ENCODE measurements at places on chromosomes 6 and 20.

- no peak for DNase-seq
These were observed 68.8 kb upstream of the ZNFX1 start for GRCh38 chr20:49346682-49347081.

GRCh38 chr6:57283106-57283505 is 34.3 kb upstream of the PRIM2 start:
- peak; percentile 22 for DNase-seq

DNA sequence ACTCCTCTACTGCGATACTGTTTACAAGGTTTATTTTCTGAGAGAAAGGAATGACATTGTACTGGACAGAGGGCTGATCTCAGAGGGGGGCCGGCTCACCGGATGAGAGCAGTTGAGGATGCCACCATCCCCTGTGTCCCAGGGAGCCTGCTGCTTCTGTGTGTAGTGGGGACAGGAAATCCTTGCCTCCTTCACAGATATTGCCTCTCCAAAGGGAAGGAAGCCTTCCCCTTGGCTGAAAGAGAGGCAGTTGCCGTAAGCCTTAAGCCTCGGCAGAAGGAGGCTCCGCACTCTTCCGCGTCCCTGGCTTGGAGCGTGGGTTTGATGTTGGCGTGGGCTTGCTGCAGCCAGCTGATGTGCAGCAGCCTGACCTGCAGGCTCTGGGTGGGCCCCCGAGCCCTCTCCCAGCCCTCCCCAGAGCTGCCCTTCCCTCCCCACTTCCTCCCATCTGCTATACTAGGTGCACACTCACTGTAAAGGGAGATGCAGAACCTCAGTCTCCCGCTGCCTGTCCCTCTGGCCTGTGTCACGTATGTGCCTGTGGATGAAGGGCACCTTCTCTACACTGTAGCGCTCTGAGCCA is 45.7 kb upstream of the RPS6KA2 start:
- DNase-seq = no peak

GRCh38 chr6:2097464-2097863 is 147.9 kb downstream of the GMDS start:
- no peak for DNase-seq

- DNase-seq = no peak
These were observed 209.1 kb downstream of the NFATC2 start for GRCh38 chr20:51333446-51333845.

GRCh38 chr6:145964948-145965366 is 799 bp upstream of the SHPRH start:
- peak; percentile 33 for DNase-seq

GRCh38 chr6:160132776-160133338 is 11.2 kb downstream of the SLC22A1 start:
- DNase-seq = no peak

GRCh38 chr6:94245395-94245794 is 826.0 kb upstream of the EPHA7 start:
- DNase-seq = no peak

GRCh38 chr6:143276436-143276835 is 174.1 kb downstream of the ADAT2 start:
- no peak for DNase-seq

DNA sequence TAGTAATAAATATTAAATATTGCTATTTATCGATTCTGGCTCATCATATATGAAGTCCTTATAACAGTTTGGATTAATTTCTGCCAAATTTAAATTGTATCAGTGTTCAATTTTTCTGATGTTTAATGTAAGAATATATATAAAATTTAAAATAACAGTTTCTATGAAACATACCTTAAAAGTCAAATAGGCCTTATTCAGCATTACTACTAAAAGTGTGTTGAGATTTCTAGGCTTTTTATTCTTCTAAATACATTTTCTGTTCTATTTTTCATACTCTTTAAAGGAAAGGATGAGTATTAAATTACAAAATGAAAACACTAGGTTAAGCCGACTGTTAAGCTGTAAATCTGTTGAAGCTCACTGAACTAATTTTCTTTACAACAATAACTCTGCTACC is 13.6 kb downstream of the PERP start:
- DNase-seq = no peak

DNA sequence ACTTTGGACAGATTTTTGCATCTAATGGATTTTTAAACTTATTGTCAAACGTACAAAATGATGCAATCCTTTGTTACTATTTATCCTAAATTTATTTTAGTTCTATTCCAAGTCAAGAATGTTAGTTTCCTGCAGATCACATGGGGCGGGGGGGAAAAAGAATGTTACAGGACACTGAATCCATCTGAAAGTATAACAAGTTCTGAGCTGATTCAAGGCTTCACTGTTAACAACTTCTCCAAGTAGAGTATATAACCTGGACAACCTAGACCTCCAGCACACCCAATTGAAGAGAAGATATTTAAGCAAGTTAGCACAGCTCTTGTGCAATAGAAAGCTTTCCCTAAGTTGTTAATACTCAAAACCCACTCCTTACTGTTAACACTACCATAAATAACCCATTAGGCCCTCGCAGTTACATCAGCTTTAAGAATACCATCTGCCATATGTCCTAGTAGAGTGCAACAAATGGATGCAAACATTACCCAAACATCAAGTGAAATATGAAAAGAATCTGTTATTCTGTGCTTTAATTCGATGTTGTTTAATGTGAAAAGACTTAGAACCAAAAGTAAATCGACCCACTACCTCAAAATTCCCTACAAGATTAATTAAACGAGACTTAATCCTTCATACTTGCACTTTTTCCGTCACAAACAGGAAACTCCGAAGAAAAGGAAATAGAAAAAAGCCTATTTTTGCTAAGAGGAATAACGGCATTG is 1.3 kb downstream of the SEC63 start:
- peak; percentile 20 for DNase-seq

DNA sequence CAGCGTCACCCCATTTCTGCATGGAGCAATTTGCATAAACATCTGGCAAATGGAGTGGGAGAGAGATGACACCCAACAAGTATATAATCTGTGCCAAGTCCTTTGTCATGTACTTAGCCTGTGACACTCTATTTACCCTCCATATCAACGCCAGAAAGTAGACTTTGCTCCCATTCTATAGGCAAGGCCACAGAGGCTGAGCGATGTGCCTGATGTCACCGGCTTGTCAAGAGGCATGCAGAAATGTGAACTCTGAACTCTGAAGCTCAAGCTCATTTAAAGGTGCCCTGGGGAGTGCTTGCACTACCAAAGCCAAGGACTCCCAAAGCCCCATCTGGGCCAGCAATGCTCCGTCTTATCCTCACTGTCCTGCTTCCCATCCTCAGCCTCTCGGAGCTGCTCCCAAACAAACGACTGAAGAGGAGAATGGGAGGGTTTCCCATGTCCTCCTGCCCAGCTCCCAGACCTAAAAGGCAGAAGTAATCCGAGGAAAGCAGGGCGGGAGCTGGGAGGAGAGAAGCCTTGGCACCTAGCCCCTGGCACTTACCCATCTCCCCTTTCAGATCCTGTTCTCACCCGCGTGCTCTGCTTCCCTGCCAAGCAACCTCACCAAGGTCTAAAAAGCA is 9.2 kb downstream of the CPNE5 start:
- DNase-seq = peak; percentile 88

DNA sequence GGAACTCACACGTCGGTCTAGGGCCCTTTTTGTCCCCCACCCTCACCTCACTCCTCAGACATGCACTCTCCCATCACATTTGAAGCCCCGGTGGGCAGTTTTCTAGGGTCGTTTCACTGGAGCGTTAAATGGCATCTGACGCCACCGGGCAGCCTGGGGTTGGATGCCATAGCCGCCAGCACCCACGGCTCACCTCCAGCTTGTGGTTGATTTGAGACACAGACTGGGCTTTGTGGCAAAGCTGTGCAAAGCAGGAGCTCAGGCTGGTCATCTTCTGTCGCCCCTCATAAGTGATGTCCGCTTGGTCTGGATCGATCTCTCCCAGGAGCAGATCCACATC is 530 bp downstream of the GOPC start:
- DNase-seq = peak; percentile 57

- no peak for DNase-seq
These were observed 215.4 kb downstream of the HDGFL1 start for GRCh38 chr6:22784601-22785410.

DNA sequence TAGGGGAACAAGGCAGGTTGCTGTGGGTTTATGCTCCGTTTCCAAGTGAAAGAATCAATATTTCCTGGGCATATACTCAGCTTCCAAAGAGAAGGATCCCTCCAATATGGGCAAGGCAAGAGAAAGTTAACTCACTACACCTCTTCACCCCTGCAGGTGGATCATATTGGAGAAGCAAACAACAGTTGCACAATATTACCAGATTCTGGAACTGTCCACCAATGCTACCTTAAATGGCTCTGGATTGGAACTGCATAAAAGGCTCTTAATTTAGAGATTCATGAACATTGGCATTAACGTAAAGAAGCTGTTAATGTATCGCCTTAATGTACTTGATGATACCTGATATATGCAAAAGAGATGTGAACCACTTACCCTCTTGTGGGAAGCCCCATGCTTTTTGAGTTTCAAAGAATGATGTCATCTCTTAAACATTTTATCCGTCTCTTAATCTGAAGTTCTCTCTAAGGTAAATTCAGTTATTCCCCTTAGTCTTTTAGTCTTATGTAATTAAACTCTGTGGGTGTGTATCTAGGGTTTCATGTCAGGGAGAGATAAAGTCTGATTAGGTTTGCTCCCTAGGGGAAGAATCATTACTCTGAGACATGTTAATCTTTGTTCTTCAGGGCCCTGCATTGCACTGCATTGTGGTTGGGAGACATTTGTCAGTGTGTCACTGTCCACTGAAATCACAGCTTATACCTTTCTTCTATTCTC is 99.5 kb downstream of the PHACTR1 start:
- no peak for DNase-seq

DNA sequence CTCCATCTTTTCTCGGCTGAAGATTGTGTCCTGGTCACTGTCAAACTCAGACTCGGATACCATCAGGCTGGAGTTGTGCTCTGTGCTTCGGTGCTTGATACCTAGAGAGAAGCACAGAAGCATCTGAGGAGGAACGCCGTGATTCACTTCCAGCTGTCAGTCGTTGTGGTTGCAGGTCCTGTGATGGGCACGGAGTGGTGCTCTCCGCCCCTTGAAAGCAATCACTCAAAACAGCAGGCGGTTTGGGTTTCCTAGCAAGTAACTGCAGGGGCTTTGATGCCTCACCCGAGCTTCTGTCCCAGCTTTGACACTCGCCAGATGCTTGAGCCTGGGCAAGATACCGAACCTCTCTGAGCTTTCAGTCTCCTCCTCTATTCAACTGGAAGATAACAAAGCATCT is 52.5 kb downstream of the ALDH5A1 start:
- DNase-seq = no peak

DNA sequence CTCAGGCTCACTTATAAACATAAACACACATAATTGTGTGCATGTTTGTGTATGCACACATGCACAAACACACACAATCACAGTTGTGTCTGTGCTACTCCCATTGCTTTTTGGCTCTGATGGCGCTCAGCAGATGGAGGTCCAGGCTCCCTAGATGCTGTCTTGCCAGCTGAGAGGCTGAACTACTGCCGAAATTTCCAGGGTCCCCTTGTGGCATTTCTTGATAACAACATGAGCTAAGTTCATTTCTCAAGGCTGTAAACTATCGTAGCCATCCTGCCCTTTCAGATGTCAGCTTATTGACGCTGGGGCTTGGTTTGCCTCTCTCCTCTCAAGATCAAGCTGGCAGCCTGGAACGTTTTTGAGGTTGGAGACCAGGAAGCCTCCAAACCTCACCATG is 313.9 kb upstream of the RNF24 start:
- DNase-seq = no peak

DNA sequence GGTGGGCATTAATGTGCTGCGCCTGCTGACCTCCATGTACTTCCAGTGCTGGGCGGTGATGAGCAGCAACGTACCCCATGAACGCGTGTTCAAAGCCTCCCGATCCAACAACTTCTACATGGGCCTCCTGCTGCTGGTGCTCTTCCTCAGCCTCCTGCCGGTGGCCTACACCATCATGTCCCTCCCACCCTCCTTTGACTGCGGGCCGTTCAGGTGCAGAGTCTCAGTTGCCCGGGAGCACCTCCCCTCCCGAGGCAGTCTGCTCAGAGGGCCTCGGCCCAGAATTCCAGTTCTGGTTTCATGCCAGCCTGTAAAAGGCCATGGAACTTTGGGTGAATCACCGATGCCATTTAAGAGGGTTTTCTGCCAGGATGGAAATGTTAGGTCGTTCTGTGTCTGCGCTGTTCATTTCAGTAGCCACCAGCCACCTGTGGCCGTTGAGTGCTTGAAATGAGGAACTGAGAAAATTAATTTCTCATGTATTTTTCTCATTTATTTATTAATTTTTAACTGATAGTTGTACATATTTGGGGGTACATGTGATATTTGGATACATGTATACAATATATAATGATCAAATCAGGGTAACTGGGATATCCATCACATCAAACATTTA is 35.2 kb upstream of the NOP56 start:
- DNase-seq = no peak

DNA sequence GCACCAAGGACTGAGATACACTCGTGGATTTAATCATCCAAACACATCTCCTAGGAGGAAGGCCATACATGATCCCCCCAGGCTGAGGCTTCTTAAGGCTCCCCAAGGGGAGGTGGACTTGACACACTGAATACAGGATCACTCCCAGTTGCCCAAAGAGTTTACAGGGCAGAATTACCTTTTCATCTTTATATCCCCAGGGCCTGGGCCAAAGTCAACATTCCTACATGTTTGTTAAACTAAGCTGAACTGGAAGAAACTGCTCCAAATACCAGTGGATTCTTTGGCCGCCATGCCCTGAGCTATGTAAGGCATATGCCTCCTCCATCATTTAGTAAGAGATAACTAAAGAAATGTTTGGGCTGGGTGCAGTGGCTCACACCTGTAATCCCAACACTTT is 22.2 kb upstream of the SERPINB1 start:
- DNase-seq = no peak

- no peak for DNase-seq
These were observed 522.0 kb upstream of the GJE1 start for GRCh38 chr6:141610741-141611140.

- no peak for DNase-seq
These were observed 11.0 kb upstream of the BLOC1S5 start for GRCh38 chr6:8075185-8075584.

DNA sequence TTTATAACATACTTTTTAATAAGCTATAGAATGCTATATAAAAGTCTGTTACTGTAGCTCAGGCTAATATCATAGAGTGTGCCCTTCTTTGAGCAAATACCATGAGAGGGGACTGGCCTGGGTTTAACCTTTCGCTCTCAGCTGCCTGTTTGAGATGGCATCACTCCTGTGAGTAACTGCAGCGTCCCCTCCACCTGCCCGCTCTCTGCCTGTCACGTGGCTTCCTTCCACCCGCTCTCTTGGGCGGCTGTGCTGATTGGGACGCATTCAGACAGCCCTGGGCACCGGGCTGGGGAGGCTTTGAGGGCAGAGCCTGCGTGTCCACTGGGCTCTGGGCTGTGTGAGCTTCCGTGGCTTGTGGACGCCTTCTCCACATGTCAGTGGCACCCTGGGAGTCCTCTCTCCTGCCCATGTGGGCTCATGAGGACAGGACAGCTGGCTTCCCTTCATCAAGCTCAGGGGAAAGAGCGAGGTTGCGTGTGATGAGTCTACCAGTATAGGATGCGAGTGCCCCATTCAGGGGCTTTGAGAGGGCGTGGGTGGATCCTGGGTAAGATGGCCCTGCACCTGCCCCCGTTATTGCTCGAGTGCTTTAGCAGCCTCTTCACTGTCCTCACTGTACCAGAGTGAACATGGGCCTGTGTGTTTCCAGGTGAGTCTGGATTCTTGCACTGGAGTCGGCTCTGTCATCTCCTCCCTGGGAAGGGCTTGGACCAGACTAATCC is 10.7 kb upstream of the C20orf204 start:
- DNase-seq = no peak

- no peak for DNase-seq
These were observed 111.7 kb downstream of the PREX1 start for GRCh38 chr20:48716086-48716485.
